Endothelial cell of umbilical vein (primary cell): ENCODE measurements at places on chromosomes 2 and 18. TPM values are rescaled to one million over a fixed set of nuclear protein-coding genes. Genes with fewer than 3 reads are reported as not detected.

The NCKAP5 gene
- total RNA-seq = 3.0 and 3.3 TPM in 2 replicates

The SPATA3 gene
- not detected in 2 replicates for total RNA-seq

The FAP gene
- total RNA-seq = 2.0 TPM in 1 of 2 replicates, not detected in the other

The RIT2 gene
- not detected in 2 replicates for total RNA-seq

The SIX2 gene
- total RNA-seq = 0.24 and 0.32 TPM in 2 replicates

The ABCA12 gene
- total RNA-seq = 0.05 TPM in 1 of 2 replicates, not detected in the other

The ANKRD62 gene
- not detected in 2 replicates for total RNA-seq

The PDCL3 gene
- 32.3 and 32.8 TPM in 2 replicates for total RNA-seq

The TMEM178A gene
- total RNA-seq = 0.90 and 2.8 TPM in 2 replicates
